ENCODE measurements at places on chromosomes 2 and 18. TPM values are rescaled to one million over a fixed set of nuclear protein-coding genes. Genes with fewer than 3 reads are reported as not detected.
A peak's percentile ranks its signal among the peaks of the same experiment; 100 is the strongest.

DNA sequence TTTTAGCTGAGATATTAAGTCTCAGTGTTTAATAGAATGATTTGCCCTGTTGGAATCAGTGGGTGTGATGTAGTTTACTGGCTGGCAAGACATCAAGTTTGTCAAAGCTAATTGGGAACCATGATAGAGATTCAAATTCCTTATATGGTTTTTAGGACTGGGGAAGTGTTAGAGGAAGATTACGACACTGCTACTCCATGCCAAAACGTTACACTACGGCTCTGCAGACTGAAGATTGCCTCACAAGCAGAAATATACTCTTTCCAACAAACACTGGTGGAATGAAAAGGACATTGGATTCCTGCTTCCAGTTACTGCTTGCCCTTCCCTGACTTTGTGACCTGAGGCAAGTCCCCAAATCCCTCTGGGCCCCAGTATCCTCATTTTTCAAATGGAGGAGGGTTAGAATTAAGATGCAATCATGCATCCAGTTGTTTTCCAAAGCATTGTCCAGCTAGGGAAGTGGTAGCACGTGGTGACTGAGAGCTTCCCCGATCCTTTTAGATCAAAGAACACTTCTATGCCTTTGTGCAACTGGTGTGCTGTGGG lies 147.6 kb downstream of the CDC42EP3 start:
- DNase-seq: peak; percentile 34

PKDCC gene
- polyA plus RNA-seq: 3.0 TPM

MPP4 gene
- polyA plus RNA-seq: 5.6 TPM

TRIM43 gene
- not detected for polyA plus RNA-seq

DNA sequence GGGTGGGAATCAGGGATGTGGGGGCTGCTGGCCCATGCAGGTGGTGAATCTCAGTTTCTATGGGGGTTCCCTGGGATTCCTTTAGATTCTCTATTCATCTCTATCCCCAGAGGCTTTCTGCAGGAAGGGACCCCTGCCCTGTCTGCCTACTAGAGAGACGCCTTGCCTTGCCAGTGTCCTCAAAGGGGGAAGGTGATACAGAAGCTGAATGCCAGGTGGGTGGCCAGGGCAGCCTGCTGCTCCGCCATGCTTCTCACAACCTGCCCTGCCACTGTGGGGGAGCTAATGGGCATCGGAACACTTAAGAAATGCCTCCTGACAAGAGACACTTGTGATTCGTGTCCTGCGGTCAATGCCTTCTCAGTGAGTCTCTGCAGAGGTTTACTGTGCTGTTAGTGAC lies 368.4 kb downstream of the EN1 start:
- DNase-seq: no peak

- DNase-seq: no peak
Observed at GRCh38 chr2:196591004-196591403, 48.5 kb upstream of the CCDC150 start.

DNA sequence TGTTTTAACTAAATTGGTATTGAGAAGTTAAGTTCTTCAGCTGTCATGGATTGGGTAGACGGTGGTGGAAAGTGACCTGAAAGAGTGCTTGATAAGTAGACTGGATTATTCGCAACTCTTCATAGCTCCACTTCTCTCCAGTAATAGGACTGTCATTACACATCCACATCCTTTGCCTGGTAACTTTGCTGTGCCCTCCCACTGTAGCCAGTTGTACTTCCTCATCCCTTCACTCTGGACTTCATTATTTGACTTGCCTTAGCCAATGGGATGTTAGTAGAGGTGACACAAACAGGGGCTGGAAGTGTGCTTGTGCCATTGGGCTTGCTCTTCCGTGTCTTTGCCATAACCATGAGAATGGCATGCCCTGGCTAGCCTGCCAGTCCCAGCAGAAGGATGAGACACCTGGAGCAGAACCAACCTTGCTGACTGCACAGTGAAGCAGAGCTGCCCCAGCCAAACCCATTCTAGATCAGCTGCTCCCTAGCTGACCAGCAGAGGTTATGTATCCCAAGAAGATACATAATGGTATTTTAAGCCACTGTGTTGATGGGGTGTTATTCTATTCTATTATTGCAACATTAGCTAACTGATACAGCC lies 16.9 kb downstream of the QPCT start:
- no peak for DNase-seq

PTPRN gene
- polyA plus RNA-seq: not detected

DNA sequence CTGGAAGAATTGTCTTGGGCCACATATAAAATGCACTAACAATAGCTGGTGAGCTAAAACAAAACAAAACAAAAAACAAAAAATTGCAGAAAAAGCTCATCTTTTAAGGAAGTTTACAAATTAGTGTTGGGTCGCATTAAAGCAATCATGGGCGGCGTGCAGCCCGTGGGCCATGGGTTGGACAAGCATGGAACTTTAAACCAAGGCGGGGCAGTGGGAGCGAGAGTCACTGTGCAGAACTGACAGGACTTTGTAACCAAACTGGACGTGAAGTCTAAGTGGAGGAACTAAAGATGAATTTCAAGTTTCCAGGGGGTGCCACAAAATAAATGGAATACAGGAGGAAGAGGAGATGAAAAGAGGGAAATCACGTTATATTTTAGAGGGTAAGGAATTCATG lies 80.7 kb downstream of the PSMG2 start:
- DNase-seq: no peak

GRCh38 chr2:160941290-160941846 lies 218.9 kb upstream of the TANK start:
- no peak for DNase-seq

DNA sequence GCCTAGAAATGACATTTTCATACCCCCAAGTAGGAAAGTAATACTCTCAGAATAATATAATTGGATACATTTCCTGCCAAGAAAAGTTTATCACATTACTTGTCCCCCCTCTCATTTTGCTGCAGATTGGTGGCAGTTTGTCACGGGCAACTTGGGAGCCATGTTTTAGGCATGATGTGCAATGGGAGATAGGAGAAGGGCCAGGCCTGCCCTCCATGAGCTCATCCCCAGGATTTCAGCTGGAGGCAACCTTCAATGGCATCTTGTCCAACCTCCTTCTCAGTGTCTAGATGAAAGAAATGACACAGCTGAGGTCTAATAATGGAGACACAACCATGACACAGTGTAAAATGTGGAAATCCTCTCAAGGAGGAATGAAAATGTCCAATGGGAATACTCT lies 11.4 kb upstream of the RAB31 start:
- DNase-seq: no peak

SP110 gene
- 10.2 TPM for polyA plus RNA-seq

- no peak for DNase-seq
Observed at GRCh38 chr2:99461828-99462483, 27.9 kb downstream of the REV1 start.

- no peak for DNase-seq
Observed at GRCh38 chr2:53770264-53770663, 2.7 kb downstream of the CHAC2 start.

Measured in endothelial cell of umbilical vein (primary cell).